IMR-90 (cell line): ENCODE measurements at places on chromosomes 11 and 22. TPM values are rescaled to one million over a fixed set of nuclear protein-coding genes. Genes with fewer than 3 reads are reported as not detected.

DNA sequence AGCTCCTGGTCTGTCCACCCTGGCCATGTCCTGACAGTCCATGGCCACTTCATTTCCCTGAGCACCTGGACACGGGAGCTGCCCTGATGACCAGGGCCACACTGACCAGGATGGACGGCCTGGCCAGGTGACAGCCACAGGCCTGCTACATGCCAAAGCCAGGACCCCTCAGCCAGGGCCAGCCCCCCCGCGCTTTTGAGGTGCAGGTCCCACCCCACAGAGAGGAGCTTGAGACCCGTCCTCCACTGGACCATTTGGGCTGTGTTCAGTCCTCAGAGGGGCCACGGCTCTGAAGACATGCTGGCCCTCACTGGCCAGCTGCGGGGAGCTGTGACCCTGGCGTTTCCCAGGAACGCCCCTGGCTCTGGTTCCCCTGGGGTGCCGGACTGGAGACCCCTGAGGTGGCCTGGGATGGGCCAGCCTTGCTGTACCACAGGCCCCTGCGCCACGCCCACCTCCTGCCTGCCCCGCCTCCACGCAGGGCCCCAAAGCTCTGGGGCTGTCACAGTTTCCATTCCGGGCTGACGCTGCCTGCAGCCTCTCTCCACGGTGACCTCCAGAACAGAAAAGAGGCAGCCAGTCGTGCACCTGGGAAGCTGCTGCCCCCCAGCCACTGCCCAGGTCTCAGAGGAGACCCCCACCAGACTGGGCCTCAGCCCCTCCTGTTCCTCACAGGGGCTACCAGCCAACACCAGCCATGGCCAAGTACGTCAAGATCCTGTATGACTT is 18.2 kb downstream of the EPS8L2 start:
- no peaks in the 10 kb centered on the region for H3K36me3 ChIP-seq
- no peak overlapping the region for H3K27ac ChIP-seq
- DNase-seq, result no peak
- peaks cover 6% of the 10 kb centered on the region for H3K4me1 ChIP-seq
- no peak overlapping the region for H3K4me3 ChIP-seq
- peaks cover 9% of the 10 kb centered on the region; the same call in 1 of the 2 replicates for H3K27me3 ChIP-seq

DNA sequence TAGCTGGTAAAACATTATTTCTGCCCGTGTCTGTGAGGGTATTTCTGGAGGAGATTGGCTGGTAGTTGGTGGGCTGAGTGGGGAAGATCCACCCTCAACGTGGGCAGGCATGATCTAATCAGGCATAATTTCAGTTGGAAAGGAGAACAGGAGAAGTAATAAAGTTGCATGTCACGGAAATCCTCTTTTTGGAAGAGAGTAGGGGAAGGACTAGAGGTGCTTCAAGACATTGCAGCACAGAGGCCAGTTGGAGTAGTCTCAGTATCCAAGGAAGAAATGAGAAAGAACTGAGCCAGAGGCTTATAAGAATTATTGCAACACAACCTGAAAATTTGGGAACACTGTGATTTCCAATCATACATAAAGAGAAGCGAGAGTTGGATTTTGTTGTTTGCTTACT is 1155.1 kb downstream of the FAM181B start:
- H3K27ac ChIP-seq, result no peak overlapping the region
- no peaks in the 10 kb centered on the region for H3K36me3 ChIP-seq
- no peaks in the 10 kb centered on the region for H3K4me1 ChIP-seq
- no peak overlapping the region for H3K4me3 ChIP-seq
- no peaks in the 10 kb centered on the region for H3K27me3 ChIP-seq
- DNase-seq, result no peak

The TRPM5 gene
- not detected in 2 replicates for total RNA-seq

- no peak overlapping the region; the same call in 1 of the 2 replicates for H3K27ac ChIP-seq
- no peaks in the 10 kb centered on the region for H3K27me3 ChIP-seq
- H3K4me1 ChIP-seq, result peaks cover 3% of the 10 kb centered on the region; the same call in 1 of the 2 replicates
- H3K36me3 ChIP-seq, result no peaks in the 10 kb centered on the region
Measured at GRCh38 chr11:35050541-35050995, 88.4 kb upstream of the CD44 start.

DNA sequence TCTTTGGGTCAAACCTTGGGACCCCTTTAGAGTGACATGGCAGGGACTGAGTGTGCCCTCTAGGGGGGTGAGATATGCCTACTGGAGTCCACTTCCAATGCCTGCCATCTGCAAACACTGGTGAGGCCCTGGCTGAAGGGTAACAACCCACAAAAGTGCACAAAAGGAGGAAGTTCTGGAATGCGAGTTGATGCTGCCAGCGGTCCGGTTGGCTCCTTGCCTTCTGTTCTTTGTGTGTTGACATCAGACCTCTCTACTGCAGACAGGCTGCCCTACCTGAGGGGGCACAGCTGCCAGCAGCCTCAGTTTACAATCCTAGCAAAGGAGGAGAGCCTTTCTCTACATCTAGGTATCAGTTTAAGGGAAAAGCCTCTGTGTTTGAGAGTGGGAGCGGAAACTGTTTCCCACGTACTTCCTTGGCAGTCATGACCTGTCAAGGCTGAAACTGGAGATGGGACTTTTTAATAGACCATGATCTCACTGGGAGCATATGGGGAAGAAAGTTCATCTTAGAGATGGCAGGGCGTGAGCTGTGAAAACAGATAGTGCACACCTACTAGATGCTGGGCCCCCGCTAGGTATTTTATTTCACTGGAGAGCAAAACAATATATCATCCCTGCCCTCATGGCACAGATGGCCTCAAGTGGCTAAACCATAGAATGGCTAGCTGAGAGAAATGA is 27.2 kb downstream of the BMAL1 start:
- no peaks in the 10 kb centered on the region for H3K27me3 ChIP-seq
- no peaks in the 10 kb centered on the region for H3K4me1 ChIP-seq
- H3K36me3 ChIP-seq, result no peaks in the 10 kb centered on the region
- no peak overlapping the region for H3K4me3 ChIP-seq
- DNase-seq, result no peak
